ENCODE measurements at places on chromosomes 3 and 15.
A peak's percentile ranks its signal among the peaks of the same experiment; 100 is the strongest.

- DNase-seq, result no peak
Measured at GRCh38 chr3:126307591-126308393, 49.4 kb downstream of the KLF15 start.

DNA sequence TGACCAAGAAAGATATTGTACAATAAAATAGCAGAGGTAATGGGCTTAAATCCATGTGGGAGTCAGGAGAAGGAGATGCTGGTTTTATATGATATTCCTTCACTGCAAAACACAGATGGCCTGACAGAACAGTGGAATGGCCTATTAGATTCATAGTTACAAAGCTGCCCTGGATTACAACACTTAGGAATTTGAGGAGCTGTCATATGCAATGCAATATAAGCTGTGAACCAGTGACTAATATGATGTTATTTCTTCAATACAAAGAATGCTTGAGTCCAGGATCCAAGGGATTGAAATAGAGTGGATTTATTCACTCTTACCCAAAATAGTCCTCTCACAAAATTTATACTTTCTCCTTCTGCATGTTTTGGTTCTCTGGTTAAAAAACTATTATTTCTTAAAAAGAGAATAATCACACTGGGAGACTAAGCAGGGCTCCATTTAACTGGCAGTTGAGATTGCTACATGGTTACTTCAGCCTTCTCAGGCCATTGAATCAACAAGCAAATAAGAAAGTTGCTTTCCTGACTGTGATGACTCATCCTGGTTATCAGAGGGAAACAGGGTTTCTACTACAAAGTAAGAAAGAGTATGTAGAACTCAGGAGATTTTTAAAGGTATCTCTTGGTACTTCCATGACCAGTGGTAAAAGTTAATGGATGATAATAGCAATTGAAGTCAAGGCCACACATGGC is 79.8 kb upstream of the ZPLD1 start:
- no peak for DNase-seq

DNA sequence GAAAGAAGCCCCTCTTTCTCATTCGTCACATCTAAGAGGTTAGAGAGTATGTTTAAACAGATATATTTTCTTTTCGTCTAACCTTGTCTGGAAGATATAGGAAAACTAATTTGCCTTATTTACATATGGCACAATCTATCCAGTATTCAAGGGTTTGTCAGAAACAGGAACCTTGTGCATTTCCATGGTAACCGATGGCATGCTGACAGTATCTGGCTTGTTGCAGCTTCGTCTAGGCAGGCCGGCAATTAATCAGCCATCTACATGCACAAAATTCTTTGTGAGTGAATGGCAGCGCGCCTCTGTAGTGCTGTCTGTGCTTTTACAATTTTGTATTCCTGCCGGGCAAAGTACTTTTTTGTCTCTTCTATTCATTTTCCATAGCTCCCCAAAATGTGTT is 294.0 kb upstream of the SOX2 start:
- DNase-seq, result no peak

GRCh38 chr3:140031170-140031569 is 96.2 kb downstream of the CLSTN2 start:
- DNase-seq, result no peak

- DNase-seq, result no peak
Measured at GRCh38 chr15:72564091-72564490, 90.0 kb downstream of the ARIH1 start.

- no peak for DNase-seq
Measured at GRCh38 chr3:28191363-28191762, 50.1 kb upstream of the CMC1 start.

DNA sequence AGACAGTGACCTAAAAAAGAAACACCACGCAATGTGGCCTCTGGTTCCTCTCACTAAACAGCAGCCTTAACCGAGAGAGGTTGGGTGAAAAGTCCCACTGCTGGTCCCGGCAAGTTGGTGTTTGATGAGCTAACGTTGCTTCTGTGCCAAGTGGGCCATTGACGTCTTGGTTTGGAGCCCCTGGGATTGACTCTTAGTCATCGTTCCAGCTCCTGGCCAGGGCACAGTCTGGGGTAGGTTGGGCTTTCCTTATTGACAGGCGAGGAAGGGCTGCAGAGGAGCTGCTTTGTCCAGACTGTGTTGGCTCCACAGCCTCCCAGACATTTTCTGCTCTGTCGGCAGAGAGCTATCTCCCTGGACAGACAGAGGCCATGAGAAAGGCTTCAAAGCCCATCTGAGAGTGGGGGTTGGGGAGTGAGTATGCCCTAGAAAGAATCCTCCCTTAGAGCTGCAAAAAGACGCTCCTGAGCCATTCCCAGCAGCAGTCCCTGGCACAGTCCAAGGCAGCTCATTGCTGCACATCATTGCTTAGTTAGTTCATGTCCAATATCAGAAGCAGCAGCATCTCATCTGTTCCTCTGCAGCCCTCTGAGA is 28.6 kb upstream of the C3orf80 start:
- no peak for DNase-seq

- DNase-seq, result no peak
Measured at GRCh38 chr3:141878817-141879216, 2.4 kb downstream of the ATP1B3 start.

- no peak for DNase-seq
Measured at GRCh38 chr15:77402740-77403379, 17.0 kb downstream of the PEAK1 start.

GRCh38 chr3:126570103-126570541 is 11.4 kb upstream of the C3orf22 start:
- DNase-seq, result no peak

DNA sequence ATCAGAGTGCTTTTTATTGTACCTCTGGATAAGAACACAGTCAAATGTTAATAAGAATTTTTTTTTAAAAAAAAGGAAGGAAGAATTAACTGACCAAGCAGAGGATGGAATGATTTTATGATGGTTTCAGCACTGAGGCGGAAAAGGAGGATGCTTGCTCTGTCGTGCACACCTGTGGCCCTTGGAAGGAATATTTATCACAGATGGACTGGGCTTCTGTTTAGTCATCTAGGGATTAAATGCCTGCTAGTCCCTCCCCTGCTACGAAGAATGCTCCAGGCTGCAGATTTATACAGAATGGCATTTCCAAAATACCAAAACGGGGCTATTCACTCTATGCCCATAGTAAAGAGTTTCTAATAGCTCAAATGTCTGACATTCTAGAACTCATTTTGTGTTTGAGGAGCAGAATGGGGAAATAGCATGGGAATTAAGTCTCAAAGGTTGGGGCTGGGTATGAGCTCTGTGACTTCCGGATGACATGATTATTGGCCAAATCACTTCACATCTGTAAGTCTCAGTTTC is 92.8 kb upstream of the BCL6 start:
- DNase-seq, result no peak

GRCh38 chr3:195895078-195895860 is 13.1 kb downstream of the TNK2 start:
- peak; percentile 72 for DNase-seq

- DNase-seq, result no peak
Measured at GRCh38 chr15:89633585-89633984, 21.7 kb downstream of the KIF7 start.

GRCh38 chr3:64559588-64559987 is 128.2 kb downstream of the ADAMTS9 start:
- no peak for DNase-seq

DNA sequence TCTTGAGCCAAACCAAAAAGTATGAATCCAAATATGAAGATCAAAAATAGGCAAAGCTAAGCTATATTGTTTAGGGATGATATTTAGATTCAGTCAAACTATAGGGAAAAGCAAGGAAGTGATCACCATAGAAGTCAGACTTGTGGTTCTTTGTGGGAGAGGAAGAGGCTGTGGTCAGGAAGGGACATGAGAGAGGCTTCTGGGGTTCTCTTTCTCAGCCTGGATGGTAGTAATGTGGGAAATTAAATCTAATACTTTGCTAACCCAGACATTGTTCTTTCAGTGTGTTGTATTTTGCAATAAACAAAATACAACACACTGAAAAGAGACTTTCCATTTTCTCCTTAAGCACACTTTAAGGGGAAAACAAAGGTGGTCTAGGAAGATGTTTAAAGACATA is 3.1 kb downstream of the CX3CR1 start:
- DNase-seq, result no peak

- DNase-seq, result no peak
Measured at GRCh38 chr15:52794665-52795463, 4.7 kb upstream of the ONECUT1 start.

DNA sequence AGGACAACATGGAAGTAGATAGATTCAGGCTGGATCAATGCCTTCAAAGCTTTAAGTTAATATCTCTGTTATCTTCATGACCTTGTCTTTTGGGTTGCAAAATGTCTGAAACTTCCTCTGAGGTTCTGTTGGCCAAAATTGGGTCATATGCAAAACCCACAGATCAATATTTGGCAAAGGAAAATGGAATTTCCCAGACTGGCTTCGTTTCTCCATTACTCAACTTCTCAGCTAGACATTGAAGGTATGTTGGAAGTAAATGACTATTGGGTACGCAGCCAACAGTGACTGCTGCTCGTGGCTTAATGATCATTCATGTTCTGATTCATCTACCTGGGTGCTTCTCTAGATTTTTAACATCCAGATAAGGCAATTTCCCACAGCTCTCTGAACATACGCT is 675.4 kb upstream of the SGO1 start:
- no peak for DNase-seq

- peak; percentile 30 for DNase-seq
Measured at GRCh38 chr15:90002428-90002844, 1.3 kb downstream of the ZNF710 start.

DNA sequence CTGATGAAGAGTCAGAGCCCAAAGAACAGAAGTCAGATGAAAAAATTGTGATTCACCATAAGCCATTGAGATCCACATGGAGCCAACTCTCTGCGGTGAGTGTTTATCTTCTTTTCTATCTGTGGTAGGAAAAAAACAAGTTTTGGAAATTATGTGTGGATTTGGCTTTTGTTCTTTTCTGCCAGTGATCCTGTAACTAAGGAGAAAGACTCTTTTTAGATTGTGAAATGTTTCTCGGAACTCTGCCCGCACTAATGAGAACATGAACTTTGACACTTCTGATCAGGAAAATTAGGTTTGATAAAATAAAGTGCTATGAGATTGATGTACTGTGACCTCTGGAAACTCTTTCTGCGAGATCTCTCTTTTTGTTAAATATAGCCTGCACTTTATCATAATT is 8.4 kb downstream of the ARHGEF26 start:
- no peak for DNase-seq

DNA sequence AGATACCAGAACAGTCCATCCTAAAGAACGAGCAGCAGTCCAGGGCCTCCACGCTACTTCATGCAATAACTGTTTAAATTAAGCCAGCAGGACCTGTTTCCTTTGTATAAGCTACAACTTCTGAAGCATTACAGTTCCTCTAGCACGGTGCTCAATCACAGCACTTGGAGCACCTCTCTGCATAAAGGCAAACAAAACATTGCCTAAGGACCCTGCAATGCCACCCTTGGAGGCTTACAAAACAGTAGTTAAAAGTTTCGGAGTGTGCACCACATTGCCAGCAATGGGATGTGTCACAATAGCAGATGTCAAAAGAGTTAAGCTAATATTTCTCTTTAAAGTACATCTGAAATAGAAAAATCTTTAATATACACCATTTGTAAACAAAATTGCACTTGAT is 2.6 kb upstream of the VPS39 start:
- DNase-seq, result no peak

- DNase-seq, result no peak
Measured at GRCh38 chr3:10530241-10530640, 24.9 kb upstream of the ATP2B2 start.

GRCh38 chr3:142787719-142788118 is 63.9 kb downstream of the TRPC1 start:
- no peak for DNase-seq

DNA sequence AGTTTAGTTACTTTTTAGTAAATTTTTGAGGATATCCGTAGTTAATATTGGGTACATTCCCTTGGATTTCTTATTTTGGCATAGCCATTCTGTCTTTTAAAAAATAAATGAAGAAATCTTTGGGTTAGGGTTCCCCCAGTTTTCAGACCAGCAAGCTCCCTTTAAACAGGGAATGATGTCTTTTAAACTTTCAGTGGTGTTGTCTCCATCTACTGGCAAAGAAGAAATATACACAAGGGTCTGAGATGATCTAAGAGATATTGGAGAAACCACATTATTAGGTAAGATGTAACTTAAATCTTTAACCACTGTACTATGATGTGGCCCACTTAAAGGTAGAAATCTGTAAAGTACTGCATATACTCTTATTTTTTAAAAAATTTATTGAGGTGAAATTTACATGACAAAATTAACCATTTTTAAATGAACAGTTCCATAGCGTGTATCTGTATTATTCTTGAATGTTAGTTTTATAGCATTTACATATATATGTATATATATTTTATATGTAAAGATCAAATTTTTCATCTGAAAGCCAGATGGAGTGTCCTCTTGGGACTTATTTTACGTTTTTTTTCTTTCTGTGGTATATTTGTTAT is 35.1 kb upstream of the EIF3J start:
- DNase-seq, result no peak

DNA sequence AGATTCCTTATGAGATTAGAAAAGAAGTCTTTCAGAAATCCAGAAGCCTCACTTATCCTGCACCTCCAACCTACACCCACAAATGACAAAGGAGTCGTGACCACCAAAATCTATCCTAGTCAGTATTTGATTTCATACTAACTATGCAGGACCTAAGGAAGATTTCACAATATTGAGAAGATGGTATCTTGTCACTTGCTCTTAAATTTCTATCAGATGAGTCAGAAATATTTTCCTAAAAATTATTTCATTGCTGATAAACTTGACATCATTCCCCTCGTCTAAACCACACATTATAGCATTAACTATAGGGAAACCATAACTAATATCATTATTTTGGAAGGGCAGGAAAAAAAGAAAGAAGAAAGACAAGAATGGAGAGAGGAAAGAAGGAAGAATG is 138.0 kb upstream of the THBS1 start:
- no peak for DNase-seq

DNA sequence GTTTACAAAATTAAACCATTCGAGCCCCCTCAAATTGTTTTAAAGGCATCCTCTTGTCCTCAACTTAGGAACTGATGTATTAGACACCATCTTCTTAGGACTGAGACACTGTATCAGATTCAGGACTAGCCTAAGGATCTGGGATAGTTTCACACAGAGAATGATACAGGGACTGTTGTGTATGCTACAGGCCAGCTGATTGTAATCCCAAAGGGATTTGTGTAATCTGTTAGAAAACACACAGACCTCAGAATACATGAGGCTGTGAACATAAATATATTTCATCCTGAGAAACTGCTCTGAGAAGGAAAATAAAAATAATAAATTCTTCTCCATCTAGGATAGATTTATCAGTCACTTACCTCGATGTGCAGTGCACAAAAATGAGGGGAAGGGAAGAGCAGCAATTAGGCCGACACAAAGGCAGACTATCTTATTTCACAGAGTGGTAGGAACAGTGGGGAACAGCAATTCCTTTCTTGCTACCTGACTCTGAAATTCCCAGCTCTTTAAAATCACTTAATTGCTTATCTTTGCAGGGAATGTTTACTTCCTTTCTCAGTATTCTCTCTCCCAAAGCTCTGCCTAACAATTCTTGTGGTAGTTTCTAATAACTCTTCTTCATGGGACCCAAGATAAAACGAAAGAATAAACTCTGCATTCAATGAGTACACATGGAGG is 322.5 kb downstream of the MAGI1 start:
- DNase-seq, result no peak

GRCh38 chr3:54519493-54519892 is 397.1 kb downstream of the CACNA2D3 start:
- no peak for DNase-seq
